ENCODE measurements at places on chromosomes 11 and 22. TPM values are rescaled to one million over a fixed set of nuclear protein-coding genes. Genes with fewer than 3 reads are reported as not detected.

Gene FAM180B
- 1.4 TPM for total RNA-seq

Gene PVALB
- total RNA-seq: not detected

Gene CALCA
- total RNA-seq: 0.36 TPM

Gene HMOX1
- total RNA-seq: 14.2 TPM

Gene ELMOD1
- 0.49 TPM for total RNA-seq

Gene FBLN1
- total RNA-seq: 123 TPM

Gene TRIM49
- total RNA-seq: not detected

Gene NCR3LG1
- 2.5 TPM for total RNA-seq

Gene LRRN4CL
- 40.4 TPM for total RNA-seq

Gene KDELR3
- total RNA-seq: 5.5 TPM

Gene PIK3C2A
- total RNA-seq: 72.6 TPM

Gene LYVE1
- total RNA-seq: 158 TPM

Gene APOBEC3A
- total RNA-seq: 0.36 TPM

Gene POTEH
- total RNA-seq: not detected

Gene DTX4
- 7.8 TPM for total RNA-seq

Gene RAB38
- total RNA-seq: 1.7 TPM

Gene PATE4
- not detected for total RNA-seq

Gene C11orf16
- total RNA-seq: not detected

Gene RPLP2
- total RNA-seq: 418 TPM

All from sigmoid colon (tissue), 7 donors.